CD4-positive, alpha-beta memory T cell (primary cell): ENCODE measurements at places on chromosomes 12 and 14.
A peak's percentile ranks its signal among the peaks of the same experiment; 100 is the strongest.

DNA sequence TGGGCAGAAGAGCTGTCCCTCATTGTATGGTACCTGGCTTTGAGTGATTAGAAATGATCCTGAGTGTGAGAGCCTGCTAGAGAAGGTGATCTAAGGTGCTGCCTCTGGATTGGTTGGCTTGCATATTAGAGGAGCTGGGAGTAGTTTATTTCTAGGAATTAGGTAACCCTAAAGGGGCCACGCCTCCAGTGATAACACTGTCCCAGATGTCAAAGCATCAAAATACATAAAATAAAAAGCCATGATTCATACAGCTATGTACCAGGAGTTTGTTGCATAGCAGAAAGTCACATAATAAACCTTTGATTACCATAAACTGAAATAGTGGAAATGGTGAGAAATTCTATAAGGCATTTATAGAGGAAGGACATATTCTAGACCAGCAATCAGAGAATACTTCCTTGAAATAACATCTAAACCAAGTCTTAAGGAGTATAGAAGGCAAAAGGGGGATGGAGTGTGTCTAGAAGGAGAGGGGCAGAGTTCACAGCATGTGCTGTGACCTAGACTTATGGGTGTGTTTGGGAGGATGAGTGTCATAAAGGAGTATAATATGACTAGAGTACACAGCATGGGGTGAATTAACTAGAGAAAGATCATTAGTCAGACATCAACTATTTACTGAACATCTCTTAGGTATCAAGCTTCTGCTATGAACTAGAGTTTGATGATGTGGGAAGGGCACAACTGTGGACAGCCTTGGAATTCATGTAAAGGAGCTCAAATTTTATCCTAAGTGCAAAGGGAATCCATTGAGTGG, 686.4 kb downstream of the GALC start:
- DNase-seq: no peak

DNA sequence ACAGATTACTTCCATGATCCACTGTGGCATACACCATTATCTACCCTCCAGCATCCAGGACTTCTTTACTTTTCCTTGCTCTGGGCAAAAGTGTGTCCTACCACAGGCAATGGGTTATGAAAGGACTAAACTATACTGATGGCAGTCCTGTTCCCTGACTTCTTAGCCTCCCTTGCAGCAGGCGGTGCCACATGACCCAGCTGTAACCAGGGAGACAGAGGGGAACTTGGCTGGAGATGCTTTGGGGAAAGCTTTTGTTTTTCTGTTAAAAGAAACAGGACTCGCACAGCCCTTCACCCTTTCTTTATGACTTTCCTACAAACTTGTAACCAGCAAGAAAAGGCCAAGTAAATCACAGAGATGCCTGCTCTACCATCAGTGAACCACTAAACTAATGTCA, 394.4 kb downstream of the PCNX1 start:
- no peak for DNase-seq

- DNase-seq: no peak
These were observed 2.9 kb upstream of the FAR2 start for GRCh38 chr12:29146196-29146595.

DNA sequence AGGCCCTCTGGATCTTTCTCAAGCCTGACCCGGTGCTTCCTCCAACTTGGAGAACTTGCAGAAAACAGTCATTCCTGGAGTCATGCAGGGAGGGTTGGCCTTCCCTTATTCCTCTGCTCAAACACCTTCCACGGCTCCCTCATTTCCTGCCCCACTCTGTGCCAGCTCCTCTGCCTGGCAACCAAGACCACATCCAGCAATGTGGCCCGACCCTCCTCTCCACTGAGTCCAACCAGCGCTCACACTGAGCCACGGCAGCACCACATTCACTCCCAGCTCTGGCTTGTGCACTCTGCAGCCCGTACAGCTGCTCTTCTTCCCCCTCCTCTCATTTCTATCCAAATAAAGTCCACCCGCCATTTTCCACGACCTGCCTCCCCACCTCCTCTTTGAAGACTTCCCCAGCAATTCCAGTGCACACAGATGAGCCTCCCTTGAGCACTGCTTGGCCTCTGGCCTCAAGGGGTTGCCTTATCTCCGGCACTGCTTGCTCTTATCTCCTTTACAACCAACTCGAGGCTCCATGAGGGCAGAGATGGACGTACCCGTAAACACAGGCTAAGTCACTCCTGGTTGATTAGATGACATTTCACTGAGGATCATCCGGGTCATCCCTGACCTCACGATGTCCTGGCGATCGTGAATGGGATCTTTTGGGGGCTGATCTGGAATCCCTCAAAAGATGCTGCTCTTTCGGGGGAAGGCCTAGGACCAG, 5.4 kb downstream of the PGF start:
- DNase-seq: no peak

DNA sequence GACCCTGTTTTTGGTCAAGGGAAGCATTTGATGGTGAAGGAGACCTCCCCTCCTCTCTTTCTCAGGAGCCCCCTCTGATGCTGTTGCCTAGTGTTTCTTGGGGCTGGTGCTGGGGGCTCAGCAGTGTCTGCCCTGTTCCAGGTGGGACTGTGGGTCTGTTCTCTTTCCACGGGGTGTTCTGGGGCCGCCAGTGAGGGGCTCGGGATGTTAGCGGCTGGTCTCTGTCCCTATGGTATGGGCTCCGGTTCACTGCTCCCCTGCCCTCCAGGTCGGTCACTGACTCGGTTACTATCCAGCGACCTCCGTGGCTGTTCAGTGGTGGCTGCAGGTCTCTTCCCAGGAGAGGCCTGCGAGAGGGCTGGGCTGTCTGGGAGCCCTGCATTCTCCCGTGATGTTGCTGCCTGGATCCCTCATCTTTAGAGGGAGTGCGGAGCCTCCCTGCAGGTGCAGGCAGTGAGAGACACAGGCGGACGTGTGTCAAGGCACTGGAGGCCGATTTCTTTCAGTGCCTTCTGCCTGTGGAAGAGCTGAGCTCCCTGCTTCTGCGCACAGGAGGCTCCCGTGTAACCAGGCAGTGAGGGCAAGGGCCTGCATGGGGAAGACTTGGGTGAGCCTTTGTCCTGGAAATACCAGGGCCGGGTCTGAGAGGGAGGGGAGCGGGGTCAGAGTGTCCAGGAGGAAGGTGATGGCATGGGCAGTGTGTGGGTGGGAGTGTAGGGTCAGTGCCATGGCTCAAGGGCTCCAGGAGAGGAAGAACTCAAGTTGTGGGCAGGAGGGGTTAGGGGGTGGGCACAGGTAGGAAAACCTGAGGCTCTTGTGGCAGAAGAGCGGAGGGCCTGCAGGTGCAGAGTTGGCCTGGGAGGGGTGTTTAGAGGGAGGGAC, 362.6 kb downstream of the TMEM121 start:
- no peak for DNase-seq

DNA sequence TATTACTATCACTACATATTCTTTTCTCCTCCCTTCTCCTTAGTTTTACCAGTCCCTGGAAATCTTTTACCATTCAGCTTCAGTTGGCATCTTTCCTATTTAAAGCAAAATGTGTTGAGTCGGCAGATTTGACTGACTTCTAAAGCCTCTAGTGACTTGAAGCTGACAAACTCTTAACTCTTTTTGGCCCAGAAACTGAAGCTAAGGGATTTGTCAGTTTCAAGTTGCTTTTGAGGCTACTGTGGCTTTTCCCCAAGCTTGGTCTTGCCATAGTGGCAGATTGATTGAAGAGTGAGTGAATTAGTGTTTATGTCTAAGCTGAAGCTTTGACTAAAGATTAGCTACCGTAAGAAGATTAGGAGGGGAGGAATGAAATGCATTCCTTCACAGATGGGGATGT, 104.0 kb downstream of the ETNK1 start:
- no peak for DNase-seq

GRCh38 chr14:20956376-20956976, 1.2 kb downstream of the RNASE2 start:
- peak; percentile 10 for DNase-seq

DNA sequence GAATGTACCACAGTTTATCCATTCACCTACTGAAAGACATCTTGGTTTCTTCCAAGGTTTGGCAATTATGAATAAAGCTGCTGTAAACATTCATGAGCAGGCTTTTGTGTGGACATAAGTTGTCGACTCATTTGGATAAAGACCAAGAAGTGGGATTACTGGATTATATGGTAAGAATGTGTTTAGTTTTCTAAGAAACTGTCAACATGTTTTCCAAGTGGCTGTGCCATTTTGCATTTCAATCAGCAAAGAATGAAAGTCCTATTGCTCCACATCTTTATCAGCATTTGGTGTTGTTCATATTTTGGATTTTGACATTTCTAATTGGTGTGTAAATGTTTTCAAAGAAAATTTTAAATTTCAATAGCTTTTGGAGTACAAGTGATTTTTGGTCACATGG, 27.3 kb upstream of the KLRF1 start:
- DNase-seq: no peak

DNA sequence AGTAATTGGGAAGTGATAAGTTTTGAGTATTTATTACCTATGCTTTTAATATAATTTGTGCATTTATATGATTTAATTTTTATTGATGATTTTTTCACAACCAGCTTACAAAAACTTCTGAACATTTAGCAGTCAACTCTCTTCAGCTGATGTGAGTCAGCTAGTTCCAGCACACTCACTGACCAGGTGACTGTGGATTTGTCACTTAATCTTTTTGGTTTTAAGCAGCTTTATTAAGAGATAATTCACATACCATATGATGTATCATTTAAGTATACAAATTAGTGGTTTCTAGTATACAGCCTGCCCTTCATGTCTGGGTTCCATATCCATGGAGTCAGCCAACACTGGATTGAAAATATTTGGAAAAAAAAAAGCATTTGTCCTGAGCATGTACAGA, 103.5 kb downstream of the SYNE2 start:
- no peak for DNase-seq

- DNase-seq: no peak
These were observed 106.1 kb downstream of the PTPN11 start for GRCh38 chr12:112524676-112525425.

GRCh38 chr12:44717612-44718011, 158.5 kb downstream of the NELL2 start:
- no peak for DNase-seq

GRCh38 chr12:126201981-126202537, 1136.8 kb downstream of the AACS start:
- no peak for DNase-seq

- DNase-seq: peak; percentile 74
These were observed 5.3 kb upstream of the ACACB start for GRCh38 chr12:109110988-109111495.

GRCh38 chr14:95410838-95411237, 91.1 kb upstream of the CLMN start:
- no peak for DNase-seq

- no peak for DNase-seq
These were observed 20.6 kb downstream of the RERG start for GRCh38 chr12:15200641-15201040.
